ENCODE measurements at places on chromosomes 4 and X.

DNA sequence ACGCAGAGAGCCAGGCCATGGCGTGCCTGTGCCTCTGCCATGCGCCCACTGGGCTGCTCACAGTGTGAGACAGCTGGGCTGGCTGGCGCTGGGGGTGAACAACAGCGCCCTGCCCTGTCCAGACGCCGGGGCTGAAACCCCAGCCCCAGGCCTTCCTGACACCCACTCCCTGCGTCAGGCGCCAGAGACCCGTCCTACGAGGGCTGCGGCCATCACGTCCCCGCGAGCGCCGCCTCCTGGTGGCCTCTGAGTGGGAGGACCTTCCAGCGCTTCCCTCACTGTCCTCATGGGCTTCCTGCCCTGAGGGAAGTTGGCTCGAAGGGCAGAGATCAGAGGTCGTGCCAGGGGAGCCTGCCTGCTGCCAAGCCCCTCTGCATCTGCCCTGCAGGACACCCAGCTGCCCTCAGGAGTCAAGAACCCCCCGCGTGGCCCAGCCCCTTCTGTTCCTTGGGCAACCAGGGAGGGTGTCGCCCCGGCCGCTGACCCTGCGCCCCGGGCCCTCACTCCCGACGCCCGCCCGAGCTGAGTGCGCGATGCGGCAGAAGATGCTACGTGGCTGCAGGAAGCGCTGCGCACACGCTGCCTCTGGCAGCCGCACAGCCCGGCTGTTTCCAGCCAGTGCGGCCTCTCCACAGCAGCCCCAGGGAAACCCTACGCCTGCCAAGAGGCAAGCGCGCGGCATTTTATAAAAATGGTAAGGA, 16.2 kb downstream of the NELFA start:
- DNase-seq = no peak

GRCh38 chr4:7147661-7148310, 44.6 kb upstream of the SORCS2 start:
- DNase-seq = no peak

GRCh38 chr4:34953145-34953799, 1291.0 kb downstream of the ARAP2 start:
- DNase-seq = no peak

DNA sequence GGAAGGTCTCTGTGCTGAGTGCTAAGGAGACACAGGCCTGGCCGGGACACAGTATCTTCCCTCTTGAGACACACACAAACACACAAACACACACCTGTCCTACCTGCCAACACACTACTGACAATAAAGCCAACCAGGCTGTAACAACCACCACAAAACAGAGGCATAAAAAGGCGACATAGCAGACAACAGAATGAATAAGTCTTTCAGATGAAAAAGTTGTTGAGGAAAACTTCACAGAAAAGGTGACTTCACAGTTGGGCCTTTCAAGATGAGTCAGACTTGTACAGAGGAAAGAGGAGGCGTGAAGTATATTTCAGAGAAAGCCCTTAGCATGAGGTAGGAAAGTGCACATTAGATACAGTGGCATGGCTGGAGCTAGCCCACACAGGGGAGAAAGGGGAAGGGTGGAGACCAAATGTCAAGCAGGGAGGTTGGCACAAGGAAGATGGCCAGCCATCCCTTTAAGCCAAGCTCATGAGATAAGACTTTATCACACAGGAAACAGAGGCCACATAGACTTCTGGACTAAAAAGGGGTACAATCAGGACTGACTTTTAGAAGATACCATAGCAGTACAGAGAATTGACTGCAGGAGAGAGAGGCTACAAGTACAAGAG, 54.0 kb downstream of the SLC9A7 start:
- no peak for DNase-seq

DNA sequence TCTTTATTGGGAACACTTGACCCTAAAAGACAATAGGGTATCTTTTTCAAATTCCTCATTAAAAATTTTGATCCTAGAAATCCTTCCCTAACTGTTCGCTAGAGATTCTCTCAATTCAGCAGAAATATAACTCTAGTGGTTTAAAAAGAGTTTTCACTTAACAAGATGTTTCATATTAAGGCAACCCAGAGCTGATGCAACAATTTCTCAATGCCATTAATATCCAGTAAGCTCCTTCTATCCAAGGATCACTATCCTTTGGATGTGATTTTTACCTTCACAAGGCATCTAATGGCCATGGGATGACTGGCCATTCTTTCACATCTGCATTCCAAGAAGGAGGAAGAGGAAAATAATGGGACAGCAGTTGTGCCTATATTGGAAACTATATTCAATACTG, 183.4 kb downstream of the ANKRD50 start:
- no peak for DNase-seq

DNA sequence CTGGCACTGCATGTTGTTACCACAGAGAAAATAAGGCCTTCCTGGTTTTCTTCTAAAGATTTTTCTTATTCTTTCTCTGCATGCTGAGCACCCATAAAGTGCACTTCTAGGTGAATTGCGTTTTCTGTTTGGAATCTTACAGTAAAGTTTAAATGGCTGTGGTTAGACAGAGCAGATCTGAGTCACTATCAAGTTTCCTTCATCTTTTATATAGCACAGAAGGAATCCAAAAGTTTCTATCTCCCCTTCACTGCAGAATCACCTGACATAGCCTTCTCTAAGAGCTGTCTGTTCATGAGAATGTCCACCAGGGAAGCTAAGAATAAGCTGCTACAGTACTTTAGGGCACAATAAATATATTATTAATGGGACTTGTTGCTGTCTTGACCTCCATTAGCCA, 455.5 kb upstream of the FAM241A start:
- no peak for DNase-seq

- no peak for DNase-seq
These were observed 76.2 kb upstream of the PAGE3 start for GRCh38 chrX:55340896-55341433.

GRCh38 chr4:8242782-8243560, 26.6 kb upstream of the HTRA3 start:
- no peak for DNase-seq

DNA sequence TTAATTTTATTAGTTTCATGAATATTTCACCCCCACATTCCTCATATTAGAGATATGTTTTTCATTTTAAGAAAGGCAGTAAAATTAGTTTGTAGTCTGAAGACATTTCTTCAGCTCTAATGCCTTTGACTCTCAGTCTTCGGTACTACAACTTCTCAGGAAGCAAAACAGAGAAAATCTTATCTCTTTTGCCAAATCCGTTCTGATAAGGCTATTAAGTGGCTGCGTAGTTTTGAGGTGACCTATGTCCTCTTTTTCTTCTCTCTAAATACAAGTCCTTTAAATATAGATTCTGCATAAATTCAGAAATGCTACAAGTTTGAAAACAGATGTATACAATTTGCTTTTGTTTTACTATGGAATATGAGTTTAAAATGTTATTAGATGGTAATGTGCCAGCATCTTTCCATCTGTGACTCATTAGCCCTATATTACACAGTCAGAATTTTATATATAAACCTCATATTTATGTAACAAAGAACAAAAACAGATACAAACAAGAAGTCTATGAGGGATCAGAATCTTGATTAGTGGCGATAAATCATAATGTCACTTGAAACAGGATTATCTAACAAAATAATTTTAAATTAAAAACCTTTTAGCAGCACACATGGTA, 181.2 kb upstream of the ETNPPL start:
- no peak for DNase-seq

DNA sequence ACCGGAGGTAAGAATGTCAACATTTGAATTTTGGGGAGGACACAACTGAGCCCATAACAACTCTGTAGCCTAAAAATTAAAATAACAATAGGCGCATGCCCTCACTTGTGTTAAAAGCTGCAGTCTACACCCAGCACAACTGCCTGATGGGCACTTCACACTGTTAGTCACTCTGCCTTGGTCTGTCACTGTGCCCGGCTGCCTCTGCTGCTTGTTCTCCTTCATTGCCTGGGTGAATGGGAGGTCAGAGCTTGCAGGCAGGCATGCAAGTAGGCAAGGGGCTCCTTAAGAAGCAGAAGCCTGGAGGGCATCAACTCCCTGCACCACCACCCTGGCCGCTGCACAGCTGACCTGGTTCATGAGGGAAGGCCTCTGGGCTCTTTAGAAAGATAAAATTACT, 374.8 kb downstream of the MID1IP1 start:
- no peak for DNase-seq

- DNase-seq = no peak
These were observed 185.9 kb downstream of the CFAP299 start for GRCh38 chr4:80521438-80521837.

DNA sequence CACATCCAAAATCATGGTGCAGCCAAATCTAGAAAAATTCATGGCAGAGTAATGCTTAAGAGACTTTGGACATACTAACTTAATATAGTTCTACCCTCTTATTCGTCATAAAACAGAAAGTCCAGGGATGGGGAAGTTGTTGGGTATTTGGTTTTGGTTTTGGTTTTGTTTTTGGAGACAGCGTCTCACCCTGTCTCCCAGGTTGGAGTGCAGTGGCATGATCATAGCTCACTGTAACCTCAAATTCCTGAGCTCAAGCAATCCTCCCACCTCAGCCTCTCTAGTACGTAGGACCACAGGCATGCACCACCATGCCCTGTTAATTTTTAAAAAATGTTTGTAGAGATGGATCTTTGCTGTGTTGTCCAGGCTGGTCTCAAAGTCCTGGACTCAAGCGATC, 271.8 kb upstream of the TENM3 start:
- no peak for DNase-seq

DNA sequence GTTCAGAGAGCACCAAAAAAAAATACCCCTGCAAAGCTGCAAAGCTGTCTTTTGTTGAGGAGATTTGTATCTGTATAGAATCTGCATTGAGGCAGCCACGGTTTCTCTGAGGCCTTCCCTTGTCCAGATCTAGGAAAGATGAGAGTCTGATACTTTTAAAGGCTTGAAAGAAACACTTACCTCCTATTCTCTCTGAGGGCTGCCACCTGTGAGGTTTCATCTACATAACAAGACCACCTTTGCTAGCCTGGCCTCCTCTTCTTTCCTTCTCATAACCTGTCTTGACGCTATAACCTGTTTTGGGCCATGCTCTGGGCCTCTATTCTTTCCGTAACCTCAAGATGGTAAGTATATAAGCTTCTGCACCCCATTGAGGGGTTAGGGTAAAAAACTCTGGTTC, 779.6 kb upstream of the HTR2C start:
- no peak for DNase-seq

- no peak for DNase-seq
These were observed 61.3 kb upstream of the GIMD1 start for GRCh38 chr4:106429885-106430284.

DNA sequence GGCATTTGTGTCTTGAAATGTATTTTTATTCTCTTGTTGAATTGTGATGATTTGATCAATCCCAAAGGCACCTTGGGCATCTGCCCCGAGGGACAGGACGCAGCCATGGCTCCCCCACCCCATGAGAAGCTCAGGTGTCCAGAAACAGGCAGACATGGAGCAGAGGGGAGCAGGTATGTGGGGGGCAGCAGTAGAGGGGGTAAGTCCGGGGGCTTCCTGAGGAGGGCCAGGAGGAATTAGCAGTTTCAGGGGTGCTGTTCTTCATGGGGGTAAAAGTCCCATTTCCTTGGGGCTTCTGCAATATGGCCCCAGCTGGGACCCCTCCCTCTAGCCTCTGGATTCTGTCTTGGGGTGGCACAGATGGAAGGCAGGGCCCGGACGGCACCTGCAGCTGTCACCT, 67.0 kb upstream of the HMX1 start:
- no peak for DNase-seq

- DNase-seq = no peak
These were observed 11.4 kb downstream of the TMSB4X start for GRCh38 chrX:12986164-12986779.

DNA sequence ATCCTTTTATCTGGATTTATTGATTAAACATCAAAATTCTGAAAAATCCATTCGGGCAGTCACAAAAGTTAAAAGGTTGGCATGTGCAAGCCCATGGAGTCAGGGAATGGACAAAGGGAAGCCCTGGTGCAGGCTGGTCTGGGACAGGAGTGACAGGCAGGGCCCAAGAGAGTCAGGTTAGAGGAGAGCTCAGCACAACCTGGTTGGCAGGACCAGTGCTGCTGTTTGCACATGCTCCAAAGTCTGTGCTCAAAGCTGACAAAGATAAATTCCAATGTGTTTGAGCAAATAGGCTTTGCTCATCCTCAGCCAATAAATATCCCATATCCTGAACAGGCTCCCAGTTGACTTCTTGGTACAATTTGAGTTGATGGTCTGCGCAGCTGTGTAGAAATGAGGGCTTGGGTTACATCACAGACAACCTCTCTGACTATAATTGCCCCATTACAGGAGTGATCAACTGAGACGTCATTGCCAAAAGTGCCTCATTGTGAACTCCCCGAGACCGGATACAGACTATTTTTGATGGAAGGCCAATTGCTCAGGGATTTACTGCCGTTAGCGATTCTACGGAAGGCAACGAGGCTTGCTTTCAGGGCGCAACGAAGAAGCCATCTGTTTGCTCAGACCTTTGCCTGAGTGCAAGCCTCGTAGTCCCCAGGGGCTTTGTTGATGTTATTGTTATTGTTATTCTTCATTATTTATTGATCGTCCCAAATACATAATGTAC, 1008.1 kb upstream of the TENM3 start:
- no peak for DNase-seq

DNA sequence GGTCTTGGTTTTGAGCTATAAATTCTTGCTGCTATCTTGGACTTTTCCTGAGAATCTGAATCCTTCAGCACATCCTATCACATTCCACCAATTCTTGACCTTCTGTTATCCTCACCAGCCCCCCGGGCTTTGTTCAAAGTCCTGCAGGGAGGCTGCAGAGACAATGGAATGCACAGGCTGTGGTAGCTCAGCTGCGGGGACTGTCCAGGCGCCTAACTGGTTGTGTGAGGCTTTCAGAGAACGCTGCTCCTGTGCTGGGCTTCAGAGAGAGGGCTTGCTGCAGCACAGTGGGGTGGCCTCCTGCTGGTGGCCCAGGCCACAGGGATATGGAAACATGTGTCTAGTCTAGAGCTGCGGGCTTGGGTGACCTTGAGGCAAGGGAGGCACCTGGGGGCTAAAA, 196.3 kb upstream of the GATB start:
- DNase-seq = no peak

DNA sequence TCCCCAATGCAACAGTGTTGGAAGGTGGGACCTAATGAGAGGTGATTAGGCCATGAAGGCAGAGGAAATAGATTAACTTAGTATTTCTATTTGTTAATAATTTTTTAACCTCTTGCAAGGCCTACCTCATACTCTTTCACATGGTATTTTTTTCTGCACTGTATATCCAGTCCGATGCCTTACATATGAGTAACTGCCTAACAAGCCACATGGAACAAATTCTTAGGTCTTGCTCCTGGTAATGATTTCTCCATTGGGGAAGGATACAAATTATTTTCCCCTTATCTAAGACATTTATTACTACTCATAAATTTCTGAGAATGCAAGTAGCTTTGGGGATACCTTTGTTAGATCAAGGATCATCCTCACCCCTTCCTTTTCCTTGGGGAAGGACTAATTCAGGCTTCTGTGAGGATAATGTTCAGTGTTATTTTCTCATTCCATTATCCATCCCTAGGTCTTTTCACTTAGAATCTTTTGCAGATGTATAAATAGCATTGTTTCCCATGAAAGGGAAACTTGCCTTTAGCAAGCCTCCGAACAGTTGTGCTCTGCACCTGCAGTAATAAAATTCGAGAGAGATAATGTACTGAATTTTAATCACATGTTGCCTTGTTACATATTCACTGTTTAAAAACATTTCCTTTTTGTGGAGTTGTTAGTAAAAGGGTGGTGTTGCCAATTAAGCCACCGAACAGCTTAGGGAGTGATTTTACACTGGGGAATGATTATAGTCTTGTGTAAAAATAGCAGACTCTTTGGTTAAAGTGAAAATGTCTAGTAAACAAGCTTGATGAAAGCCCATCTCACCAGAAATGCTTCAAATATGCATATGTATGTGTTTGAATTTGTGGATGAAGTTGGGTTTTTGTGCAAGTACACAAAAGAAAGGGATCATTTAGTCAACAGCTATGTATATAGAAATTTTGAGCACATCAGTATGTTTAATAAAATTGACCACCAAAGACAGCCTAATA, 89.9 kb downstream of the CFAP299 start:
- no peak for DNase-seq
